ENCODE measurements at places on chromosomes 6 and 20.

GRCh38 chr6:26187981-26188635, 100.9 kb downstream of the HFE start:
- no peak for DNase-seq

DNA sequence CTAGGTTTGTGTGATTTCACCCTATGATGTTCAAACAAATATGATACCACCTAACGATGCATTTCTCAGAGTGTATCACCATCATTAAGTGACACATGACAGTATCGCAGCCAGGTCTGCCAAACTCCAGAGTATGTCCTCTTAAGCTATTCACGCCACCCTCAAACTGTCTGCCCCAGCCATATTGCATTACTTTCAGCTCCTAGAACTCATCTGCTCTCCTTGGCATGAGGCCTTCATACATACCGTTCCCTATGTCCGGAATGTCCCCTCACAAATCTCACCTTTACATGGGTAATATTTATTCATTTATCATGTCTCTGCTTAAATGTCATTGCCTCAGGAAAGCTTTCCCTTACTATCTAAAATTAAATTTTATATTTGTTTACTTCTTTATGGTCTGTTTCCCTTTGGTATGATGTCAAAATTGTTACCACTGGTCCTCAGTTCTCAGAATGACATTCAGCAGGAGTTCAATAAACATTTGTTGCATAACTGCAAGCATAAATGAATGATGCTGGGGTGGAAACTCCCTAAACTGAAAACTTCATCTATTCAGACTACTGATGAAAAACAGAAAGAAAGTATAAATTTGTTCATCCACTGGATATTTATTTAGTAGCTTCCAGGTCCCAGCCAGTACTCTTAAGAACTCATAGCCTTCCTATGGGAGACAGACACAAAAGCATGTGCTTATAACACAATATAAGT, 3.2 kb downstream of the SESN1 start:
- DNase-seq, result no peak

DNA sequence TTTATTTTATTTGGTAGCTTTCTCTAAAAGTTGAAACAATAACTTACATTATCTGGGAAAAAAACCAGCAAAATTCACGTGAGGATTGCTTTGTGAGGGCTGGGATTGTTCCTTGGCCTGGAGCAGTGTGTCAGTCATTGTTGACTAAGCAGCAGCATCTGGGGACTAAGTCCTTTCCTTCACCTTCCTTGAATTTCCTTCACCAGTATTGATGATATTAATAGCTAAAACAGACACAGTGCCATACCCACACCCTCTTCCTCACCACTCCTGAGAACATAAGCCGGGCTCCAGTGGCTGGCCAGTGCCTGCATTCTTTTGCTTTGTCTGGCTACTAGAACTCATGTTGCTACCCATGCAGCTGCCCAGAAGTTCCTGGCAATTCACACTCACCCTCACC, 23.7 kb downstream of the PLCB1 start:
- no peak for DNase-seq

GRCh38 chr6:158654498-158654897, 4.6 kb downstream of the SYTL3 start:
- no peak for DNase-seq

- no peak for DNase-seq
Observed at GRCh38 chr6:137933696-137934095, 66.6 kb downstream of the TNFAIP3 start.

DNA sequence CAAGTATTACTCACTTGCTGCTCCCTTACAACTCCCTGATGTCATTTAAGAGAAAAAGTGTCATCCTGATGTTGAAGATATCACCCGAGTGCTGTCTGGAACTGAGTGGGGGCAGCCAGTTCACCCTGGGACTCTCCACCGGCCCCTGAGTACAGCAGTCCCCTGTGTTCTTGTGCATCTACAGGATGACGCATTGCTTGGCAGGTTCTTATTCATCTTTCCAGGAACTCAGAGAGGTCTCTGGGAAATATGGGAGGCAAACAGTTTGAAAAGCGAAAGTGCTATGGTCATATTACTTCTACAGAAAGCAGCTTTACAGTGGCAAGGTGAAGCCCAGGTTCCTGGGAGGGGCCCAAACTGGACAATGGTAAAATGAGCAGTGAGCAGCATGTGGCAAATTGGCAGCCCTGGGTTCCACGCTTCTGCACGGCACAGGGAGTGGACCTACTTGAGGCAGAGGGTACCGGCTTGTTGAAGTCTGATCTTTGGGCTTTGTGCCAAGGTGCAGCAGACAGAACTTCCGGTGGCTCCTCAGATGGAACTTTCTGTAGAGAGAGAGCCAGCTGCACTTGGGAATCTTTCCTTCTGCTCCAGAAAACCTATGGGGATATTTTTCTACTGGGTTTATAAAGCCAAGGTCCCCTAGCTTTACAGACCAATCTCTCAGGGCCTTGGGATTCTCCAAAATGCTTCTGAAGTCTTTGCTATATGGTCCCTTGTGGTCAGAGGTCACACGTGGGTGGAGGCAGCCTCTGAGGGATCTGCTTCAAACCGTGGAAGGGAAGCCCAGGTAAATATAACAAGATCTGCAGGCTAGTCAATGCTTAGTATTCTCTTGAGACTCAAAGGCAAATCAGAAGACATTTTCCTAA, 128.3 kb downstream of the MAP3K7 start:
- DNase-seq, result no peak

GRCh38 chr6:169589293-169589692, 112.5 kb downstream of the WDR27 start:
- no peak for DNase-seq

All from NCI-H2081 (cell line).